Stimulated activated CD4-positive, alpha-beta T cell treated with anti-CD3 and anti-CD28 coated beads, Interleukin-12 subunit alpha, Interleukin-12 subunit beta, amount 100 ng/mL, for 48 hours (primary cell): ENCODE measurements at places on chromosomes 6 and 20.

DNA sequence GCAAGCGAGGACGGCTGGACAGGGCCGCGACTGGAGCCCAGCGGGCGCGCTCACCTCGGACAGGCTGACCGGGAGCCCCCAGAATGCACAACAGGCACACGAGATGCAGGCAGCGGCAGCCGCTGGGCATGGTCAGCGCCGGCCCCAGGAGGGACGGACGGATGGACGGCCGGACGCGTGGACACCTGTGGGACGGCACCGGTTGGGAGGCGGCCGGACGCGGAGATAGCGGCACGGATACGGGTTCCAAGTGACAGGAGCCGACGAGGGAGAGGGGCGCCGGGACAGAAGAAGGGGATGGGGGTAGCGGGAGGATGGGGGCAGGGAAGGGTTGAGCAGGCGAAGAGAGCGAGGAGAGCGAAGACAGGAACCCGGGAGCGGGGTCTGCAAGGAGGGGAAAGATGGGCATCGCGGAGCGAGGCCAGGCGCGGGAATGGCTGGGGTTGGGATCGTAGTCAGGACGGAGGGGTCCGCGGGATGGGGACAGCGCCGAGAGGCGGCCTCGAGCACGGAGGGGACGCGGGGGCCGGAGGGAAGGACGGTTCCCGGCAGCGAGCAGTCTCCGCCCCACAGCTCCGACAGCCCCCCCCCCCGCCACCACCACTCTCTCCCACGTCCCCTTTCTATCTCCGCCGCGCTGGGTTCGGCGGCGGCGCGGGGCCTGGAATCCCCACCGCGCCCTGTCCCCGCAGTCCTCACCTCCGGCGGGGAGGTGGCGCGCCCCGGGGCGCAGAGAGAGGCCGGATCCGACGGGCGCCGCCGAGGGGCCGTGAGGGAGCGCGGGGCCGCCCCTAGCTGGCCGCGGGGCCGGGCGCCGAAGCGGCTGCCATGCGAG lies 435 bp downstream of the DLK2 start:
- peak; percentile 16 for DNase-seq

DNA sequence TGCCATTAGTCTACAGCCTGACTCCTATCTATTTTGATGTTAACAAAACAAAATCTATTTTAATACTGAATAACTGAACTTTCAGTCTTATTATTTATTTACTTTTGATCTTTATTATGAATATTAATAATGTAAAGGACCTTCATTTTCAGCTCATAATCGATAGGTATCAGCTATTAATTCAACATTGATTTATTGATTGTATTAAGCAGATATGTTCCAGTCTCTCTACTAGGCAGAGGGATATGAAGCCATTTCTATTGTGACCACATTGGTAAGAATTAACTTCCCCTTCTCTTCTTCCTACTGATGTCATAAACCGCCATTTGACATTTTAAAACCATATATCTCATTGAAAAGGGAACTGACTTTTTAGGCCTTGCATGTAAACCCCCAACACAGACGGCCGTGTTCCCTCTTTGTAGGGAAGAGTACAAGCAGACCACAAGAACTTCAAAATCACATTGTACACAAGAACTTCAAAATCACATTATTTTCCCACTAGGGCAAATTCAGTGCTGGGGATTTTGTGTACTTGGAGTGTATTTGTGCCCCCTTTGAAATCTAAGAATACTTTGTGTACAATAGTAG lies 69.5 kb upstream of the FABP7 start:
- no peak for DNase-seq

- DNase-seq, result no peak
Observed at GRCh38 chr6:98380589-98380988, 453.8 kb upstream of the POU3F2 start.

GRCh38 chr6:41147917-41148316 lies 6.2 kb downstream of the TREML1 start:
- no peak for DNase-seq

DNA sequence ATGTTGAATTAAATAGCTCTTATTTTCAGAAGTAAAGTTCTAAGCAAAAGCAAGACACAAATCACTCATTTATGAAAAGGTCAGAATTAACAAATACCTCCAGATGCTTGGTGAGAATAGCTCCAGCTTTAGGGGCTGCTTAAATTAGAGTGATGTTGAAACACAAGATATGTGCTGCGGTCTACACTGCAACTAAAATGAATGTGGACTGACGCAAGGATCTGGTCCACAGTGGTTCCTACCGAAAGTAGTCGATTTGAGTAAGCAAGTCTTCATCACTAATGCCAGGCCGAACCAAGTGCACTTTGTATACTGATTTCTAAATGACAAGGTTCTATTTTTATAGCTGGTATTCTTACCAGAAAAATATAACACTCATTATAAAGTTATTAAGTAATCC lies 96.3 kb downstream of the PRDM1 start:
- no peak for DNase-seq

GRCh38 chr6:154815938-154816820 lies 83.0 kb downstream of the SCAF8 start:
- no peak for DNase-seq

DNA sequence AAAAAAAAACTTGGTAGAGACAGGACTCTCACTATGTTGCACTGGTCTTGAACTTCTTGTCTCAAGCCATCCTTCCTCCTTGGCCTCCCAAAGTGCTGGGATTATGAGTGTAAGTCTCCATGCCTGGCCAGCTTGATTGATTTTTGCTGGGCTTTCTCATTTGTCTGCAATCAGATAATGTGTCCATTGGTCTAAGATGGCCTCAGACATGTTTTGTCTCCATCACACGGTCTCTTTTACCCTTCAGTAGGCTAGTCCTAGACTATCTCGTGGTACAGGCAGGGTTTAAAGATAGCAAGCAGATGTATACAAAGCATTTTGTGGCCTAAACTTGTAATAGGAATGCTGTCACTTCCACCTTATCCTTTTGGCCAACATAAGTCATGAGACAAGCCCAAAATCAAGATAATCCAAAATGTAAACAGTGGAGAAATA lies 289.1 kb downstream of the TFAP2B start:
- DNase-seq, result no peak

DNA sequence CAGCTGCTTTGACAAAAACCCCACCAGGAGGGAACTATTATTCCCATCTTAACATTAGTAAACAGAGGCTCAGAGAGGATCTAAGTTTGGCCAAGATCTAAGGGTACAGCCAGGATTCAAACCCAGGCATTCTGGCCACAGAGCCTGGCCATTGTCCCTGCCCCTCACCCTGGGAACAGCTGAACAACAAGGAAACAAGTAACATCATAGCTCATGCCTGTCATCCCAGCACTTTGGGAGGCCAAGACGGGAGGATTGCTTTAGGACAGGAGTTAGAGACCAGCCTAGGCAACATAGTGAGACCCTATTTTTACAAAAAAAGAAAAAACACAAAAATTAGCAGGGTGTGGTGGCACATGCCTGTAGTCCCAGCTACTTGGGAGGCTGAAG lies 27.5 kb downstream of the TOX2 start:
- no peak for DNase-seq

- no peak for DNase-seq
Observed at GRCh38 chr6:90444160-90444714, 142.6 kb downstream of the MAP3K7 start.

DNA sequence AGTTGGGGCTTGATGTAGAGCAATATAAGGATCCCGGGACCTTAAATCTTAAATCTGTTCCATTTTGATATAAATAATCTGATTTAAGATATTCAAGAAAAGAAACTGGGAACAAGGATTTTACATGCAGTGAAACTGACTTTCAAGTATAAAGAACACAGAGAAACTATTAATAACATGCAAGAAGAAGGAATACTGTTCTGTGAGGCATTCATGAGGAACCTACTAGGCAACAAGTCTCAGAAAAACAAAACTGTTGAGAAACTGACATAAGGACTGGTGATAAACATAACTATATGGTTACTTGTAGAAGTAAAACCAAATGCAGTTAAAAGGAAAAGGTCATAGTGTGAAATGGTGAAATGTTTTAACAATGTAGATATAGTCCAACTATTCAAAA lies 15.8 kb downstream of the HDDC2 start:
- DNase-seq, result no peak
